ENCODE measurements at places on chromosomes 4 and X. TPM values are rescaled to one million over a fixed set of nuclear protein-coding genes. Genes with fewer than 3 reads are reported as not detected.

Gene TBC1D8B
- total RNA-seq = 0.63 TPM

DNA sequence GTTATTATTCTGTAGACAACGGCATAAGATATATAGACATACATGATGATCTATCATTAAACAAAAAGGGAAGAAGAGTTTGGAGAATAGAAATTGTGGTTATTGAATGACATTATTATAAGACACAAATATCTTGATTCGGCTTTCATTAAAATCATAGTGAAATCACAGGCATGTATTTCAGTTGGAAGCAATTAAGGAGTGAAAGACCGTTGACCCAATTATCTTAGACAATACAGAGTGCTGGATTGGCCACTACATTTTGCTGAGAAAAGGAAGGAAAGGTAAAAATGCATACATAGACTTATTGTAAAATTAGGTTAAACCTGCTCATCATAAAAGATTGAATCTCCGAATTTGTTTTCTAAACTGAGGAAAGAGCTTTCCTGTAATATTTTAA is 209.8 kb downstream of the KCNIP4 start:
- ATAC-seq = no peak

DNA sequence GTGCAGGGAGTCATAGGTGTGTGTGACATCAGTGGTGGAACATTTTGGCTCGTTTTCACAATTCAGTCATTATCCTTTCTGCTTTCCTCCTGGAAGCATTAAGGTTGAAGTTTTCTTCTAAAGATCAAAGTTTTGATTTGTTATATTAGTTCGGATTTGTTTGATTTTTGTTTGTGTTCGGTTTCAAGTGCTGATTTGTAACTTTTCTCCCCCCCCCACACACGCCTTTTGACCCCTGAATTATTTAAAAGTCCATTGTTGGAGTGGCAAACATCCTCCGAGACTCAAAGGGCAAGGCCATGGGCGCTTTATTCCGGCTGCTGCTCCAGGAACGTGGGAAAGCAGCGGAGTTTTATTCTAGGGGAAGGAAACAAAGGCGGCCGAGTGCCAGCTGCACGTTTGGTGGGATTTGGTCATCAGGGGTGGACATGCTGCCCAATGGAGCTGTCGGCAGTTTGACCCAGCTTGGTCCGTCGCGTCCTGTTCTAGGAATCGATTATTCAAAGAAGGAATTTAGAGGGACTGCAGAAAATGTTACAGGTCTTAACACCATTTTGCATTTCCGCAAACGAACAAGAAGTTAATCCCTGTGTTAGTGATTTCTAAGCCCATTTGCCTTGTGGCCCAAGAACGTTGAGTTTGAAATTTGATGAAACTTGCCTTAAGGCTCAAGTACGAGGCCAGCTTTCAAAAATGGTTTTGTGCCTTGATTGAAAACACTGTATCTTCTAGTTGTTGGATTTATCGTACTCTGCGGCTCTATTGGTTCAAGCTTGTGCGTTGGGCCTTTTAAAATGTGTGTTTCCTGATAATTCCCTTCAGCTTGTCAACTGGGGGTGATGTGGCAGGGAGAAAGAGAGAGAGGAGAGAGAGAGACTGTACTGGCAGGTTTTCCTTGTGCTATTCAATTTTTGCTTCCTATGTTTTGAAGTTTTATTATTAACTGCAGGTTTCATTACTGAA is 565 bp upstream of the ZNF41 start:
- no peak for ATAC-seq

Gene TREX2
- not detected for total RNA-seq

GRCh38 chr4:141348125-141348524 is 127.4 kb downstream of the ZNF330 start:
- no peak for ATAC-seq
